ENCODE measurements at places on chromosomes 5 and 9. TPM values are rescaled to one million over a fixed set of nuclear protein-coding genes. Genes with fewer than 3 reads are reported as not detected.

The IFNB1 gene
- not detected for total RNA-seq

The ISCA1 gene
- 16.2 TPM for total RNA-seq

The IFNA13 gene
- not detected for total RNA-seq

The CDH9 gene
- not detected for total RNA-seq

The SOHLH1 gene
- not detected for total RNA-seq

The APBA1 gene
- total RNA-seq, result 9.2 TPM

The SOWAHA gene
- not detected for total RNA-seq

The ADGRV1 gene
- 0.66 TPM for total RNA-seq

The DPYSL3 gene
- total RNA-seq, result 147 TPM

The PCDHGA10 gene
- 14.0 TPM for total RNA-seq

The TNFSF8 gene
- total RNA-seq, result not detected

The OR1J2 gene
- total RNA-seq, result not detected

The SH3TC2 gene
- 10.6 TPM for total RNA-seq

The SPATA31C1 gene
- not detected for total RNA-seq

The C1QTNF3 gene
- under 0.01 TPM for total RNA-seq

The PGM5 gene
- total RNA-seq, result 2.0 TPM

The NIM1K gene
- total RNA-seq, result 0.43 TPM

The DOCK2 gene
- 3.5 TPM for total RNA-seq

The MORN5 gene
- not detected for total RNA-seq

The MAP1B gene
- 181 TPM for total RNA-seq

The PCDHGB1 gene
- 1.8 TPM for total RNA-seq

The PTPN3 gene
- total RNA-seq, result 0.14 TPM

The CYFIP2 gene
- total RNA-seq, result 15.3 TPM

The ECSCR gene
- total RNA-seq, result not detected

The FUT7 gene
- not detected for total RNA-seq

The NR6A1 gene
- total RNA-seq, result 0.66 TPM

The CCNG1 gene
- total RNA-seq, result 434 TPM

The CDC20B gene
- not detected for total RNA-seq

Data from placental pericyte (primary cell).